A549 treated with AZD2906 at 1 μM for 4 hours (cell line): ENCODE measurements at places on chromosomes 12 and 14. TPM values are rescaled to one million over a fixed set of nuclear protein-coding genes. Genes with fewer than 3 reads are reported as not detected.

Gene USP44
- total RNA-seq = 0.08 to 0.17 TPM (median 0.13 TPM) in 5 replicates

Gene BEGAIN
- 6.0 to 7.7 TPM (median 6.4 TPM) in 5 replicates for total RNA-seq

Gene CTSG
- total RNA-seq = not detected in 5 replicates

Gene PSMA3
- total RNA-seq = 174 to 243 TPM (median 183 TPM) in 5 replicates

Gene KRT86
- total RNA-seq = 30.0 to 47.3 TPM (median 45.3 TPM) in 5 replicates

Gene RPL41
- total RNA-seq = 4,788 to 5,894 TPM (median 5,599 TPM) in 5 replicates

Gene TMBIM4
- 42.7 to 52.5 TPM (median 49.8 TPM) in 5 replicates for total RNA-seq

Gene TTC5
- 15.5 to 26.0 TPM (median 17.3 TPM) in 5 replicates for total RNA-seq

Gene CLEC4A
- 0.13 to 0.27 TPM (median 0.23 TPM) in 3 of 5 replicates, not detected in the others for total RNA-seq

Gene HOXC12
- 0.03 TPM in 2 of 5 replicates, not detected in the others for total RNA-seq

Gene AQP5
- not detected in 5 replicates for total RNA-seq

Gene LRRC74A
- not detected in 5 replicates for total RNA-seq

Gene BCL7A
- total RNA-seq = 9.7 to 12.4 TPM (median 10.8 TPM) in 5 replicates

Gene CLEC9A
- not detected in 5 replicates for total RNA-seq

Gene LRTM2
- 0.02 to 0.09 TPM (median 0.05 TPM) in 4 of 5 replicates, not detected in the other for total RNA-seq

Gene MYO1H
- not detected in 5 replicates for total RNA-seq

Gene TUNAR
- total RNA-seq = 0.04 TPM in 1 of 5 replicates, not detected in the others

Gene DPY19L2
- total RNA-seq = 1.1 to 2.2 TPM (median 1.3 TPM) in 5 replicates

Gene SLC25A21
- total RNA-seq = 0.68 to 1.2 TPM (median 0.87 TPM) in 5 replicates

Gene RTL1
- total RNA-seq = 0.16 to 0.27 TPM (median 0.22 TPM) in 5 replicates

Gene SDSL
- total RNA-seq = 24.5 to 31.5 TPM (median 27.4 TPM) in 5 replicates

Gene KCNA5
- 0.03 TPM in 1 of 5 replicates, not detected in the others for total RNA-seq

Gene KLHL33
- 0.01 to 0.03 TPM (median 0.02 TPM) in 4 of 5 replicates, not detected in the other for total RNA-seq

Gene SMOC1
- total RNA-seq = 15.9 to 22.8 TPM (median 18.2 TPM) in 5 replicates

Gene LMNTD1
- total RNA-seq = not detected in 5 replicates

Gene PIANP
- total RNA-seq = 0.75 to 1.00 TPM (median 0.92 TPM) in 5 replicates

Gene SYNDIG1L
- total RNA-seq = 0.03 TPM in 1 of 5 replicates, not detected in the others

Gene DIO3
- 0.03 to 0.07 TPM (median 0.06 TPM) in 4 of 5 replicates, not detected in the other for total RNA-seq

Gene SLC2A3
- 9.4 to 13.3 TPM (median 11.6 TPM) in 5 replicates for total RNA-seq

Gene ADCY6
- total RNA-seq = 9.5 to 12.7 TPM (median 11.3 TPM) in 5 replicates

Gene ADAM21
- 0.02 to 0.03 TPM in 2 of 5 replicates, not detected in the others for total RNA-seq

Gene CLEC4E
- total RNA-seq = 0.16 to 0.66 TPM (median 0.22 TPM) in 5 replicates
